B cell (primary cell): ENCODE measurements at places on chromosomes 12 and 14. TPM values are rescaled to one million over a fixed set of nuclear protein-coding genes. Genes with fewer than 3 reads are reported as not detected.

SLC35F4 gene
- total RNA-seq: not detected in 2 replicates

SPIC gene
- total RNA-seq: not detected in 2 replicates

OR6C75 gene
- not detected in 2 replicates for total RNA-seq

GRCh38 chr14:96658611-96659010 is 138.6 kb upstream of the VRK1 start:
- no peak for DNase-seq

GRCh38 chr12:59890896-59891579 is 295.2 kb downstream of the SLC16A7 start:
- DNase-seq: no peak

TMEM117 gene
- 10.4 and 10.7 TPM in 2 replicates for total RNA-seq

RD3L gene
- total RNA-seq: not detected in 2 replicates

SUSD6 gene
- 97.8 and 115 TPM in 2 replicates for total RNA-seq

ANG gene
- total RNA-seq: 1.7 and 2.3 TPM in 2 replicates

ARHGAP9 gene
- 154 and 161 TPM in 2 replicates for total RNA-seq

BEGAIN gene
- total RNA-seq: not detected in 2 replicates

- DNase-seq: no peak
Measured at GRCh38 chr14:68172627-68173026, 353.0 kb downstream of the RAD51B start.

DNA sequence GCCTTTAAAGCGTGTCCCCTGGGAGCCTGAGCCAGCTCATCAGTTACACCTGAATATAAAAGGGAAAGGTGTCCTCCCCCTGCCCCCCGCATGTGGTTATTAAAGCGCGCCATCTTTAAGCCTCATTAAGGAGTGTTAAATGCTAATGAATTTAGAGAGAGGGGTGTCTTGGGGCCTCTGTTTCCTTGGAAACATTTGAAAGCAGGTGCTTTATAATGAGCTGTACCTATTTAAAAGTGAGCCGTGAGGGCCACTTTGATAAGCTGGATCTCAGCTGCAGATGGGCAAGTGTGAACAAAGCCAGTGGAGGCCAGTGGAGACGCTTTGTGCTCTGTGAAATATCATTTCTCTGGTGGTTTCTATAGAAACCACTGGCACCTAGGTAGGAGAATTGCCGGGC is 84.0 kb downstream of the BEGAIN start:
- no peak for DNase-seq

DNA sequence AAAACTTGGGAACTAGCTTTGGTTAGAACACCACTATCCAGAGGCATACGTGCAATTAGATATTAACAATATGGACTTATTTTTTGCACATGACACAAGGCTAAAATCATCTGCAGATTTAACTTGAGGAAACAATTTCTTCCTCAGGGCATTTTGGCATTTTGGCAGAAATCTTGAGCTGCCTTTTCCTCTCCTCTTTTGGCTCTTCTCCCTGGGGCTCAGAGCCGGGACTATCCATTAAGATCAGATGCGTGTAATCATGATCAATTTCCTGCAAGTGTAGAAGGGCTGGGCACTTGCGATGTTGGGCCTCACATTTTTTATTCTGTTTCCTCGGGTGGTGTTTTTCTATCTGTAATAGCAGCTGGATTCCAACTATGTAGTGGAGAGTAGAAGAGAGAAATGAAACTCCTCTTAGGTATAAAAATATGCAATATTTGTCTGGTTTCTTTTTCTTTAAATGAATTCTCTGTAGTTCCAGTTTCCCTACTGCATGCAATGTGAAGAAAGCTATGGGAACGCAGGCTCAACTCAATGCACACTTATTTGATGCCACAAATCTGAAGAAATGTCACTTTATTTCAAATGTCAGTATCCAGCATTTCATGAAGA is 1010.8 kb downstream of the FLRT2 start:
- no peak for DNase-seq

OTOGL gene
- total RNA-seq: not detected in 2 replicates

TAS2R9 gene
- not detected in 2 replicates for total RNA-seq

PAX9 gene
- total RNA-seq: not detected in 2 replicates

DNA sequence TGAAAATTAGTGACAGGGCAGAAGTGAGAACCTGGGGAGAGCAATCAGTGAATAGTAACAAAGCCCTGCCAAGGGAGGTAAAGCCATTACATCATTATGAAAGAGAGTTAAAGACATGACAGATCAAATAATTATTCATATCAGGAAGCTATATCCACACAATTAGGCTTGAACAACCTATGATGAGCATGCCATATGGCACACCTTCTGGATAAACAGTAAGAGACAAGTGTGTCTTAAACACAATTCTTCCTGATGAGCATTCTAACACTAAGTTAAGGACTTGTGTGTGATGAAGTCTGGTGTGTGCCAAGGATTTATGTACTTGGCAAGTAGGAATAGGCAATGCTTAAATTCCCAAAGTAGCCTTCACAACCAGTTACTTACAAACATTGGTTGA is 76.1 kb downstream of the GALNT4 start:
- no peak for DNase-seq

GPRC5A gene
- total RNA-seq: not detected in 2 replicates

FAM186B gene
- 0.47 and 0.70 TPM in 2 replicates for total RNA-seq

- DNase-seq: peak; percentile 90
Measured at GRCh38 chr12:26156201-26156871, 31.5 kb upstream of the BHLHE41 start.

- DNase-seq: no peak
Measured at GRCh38 chr14:55684956-55685584, 105.1 kb downstream of the KTN1 start.

DNA sequence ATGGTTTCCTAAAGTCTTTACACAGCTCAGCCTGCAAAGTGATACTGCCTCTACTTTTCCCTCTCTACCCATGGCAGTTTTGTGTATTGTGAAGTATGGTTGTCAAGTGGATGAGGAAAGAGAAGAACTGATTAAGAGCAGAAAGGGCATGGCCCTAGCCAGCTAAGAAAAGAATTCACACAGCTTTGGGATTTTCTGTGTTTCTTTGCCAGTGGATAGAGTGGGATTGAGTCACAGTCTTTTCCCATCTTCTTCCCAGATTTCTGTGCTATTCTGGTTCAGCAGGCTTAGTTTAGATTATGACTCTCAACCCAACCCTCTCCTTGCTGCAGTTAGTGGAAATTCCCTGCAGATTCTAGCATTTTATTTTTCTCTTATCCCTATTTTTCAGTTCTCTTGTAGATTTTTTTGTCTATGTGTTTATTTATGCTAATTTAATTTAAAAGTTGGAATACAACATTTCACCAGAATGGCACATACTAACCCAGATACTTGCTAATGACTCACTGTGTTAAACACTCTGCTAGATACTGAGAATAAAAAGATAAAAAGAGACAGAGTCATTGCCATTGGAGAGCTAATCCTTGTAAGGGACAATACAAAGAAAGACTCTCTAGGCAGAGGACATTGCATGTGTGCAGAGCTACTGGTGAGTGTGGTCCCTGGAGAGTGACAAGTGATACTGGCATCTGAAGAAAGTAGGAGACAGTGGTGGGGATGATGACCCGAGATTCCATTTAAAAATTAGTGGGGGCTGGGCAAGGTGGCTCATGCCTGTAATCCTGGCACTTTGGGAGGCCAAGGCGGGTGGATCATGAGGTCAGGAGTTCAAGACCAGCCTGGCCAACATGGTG is 106.3 kb downstream of the ST8SIA1 start:
- DNase-seq: no peak

GRCh38 chr12:40312196-40312595 is 87.4 kb downstream of the LRRK2 start:
- no peak for DNase-seq

DNA sequence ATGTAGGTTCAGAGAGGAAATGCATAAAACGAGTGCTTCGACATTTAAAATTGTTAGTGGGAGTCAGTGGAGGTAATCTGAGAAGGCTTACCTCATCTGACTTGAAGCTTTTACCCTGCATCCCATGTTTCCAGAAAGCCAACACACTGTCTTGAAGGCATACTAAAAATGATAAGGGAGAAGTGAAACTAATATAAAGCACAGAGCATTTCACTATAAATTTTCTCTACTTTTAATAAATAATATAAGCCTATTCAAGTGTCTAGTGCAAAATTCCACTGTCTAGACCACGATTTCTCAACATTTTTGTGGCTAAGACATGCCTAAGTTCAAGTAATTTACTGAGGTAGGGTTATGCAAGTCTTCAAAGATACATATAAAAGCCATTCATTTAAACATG is 29.1 kb upstream of the CDKL1 start:
- DNase-seq: no peak

RNASE3 gene
- not detected in 2 replicates for total RNA-seq

DNA sequence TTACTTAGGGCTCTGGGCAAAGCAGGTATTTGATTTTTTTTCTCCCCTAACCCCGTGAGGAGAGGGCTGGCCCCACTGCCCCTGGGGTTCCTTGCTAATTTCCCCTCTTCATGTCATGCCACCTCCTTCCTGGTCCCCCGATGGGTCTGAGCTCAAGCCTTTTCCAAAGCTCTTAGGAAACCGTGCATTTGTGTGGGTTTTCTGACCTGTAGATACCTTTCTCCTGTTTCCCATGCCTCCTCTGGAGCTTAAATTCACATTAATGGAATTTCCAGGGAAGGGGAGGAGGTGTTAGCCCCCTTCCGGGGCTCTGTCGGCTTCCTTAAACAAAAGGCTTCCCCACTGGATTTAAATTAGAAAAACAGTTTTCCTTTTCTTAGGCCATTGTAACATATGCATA is 12.6 kb downstream of the SFSWAP start:
- no peak for DNase-seq

DNA sequence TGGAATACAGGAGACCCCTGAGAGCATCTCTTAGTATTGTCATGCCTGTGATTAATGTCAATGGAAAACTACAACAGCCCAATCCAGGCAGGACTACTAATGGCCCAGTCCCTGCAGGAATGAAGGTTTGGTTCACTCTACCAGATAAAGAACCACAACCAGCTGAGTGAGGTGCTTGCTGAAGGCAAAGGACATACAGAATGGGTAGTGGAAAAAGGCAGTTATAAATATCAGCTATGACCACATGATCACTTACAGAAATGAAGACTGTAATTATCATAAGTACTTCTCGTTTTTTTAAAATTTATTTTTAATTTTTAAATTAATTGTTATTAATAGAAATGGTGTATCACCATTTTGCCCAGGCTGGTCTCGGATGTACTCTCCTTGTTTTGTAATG is 17.2 kb upstream of the LPCAT3 start:
- DNase-seq: no peak

IKZF4 gene
- total RNA-seq: 7.6 and 8.9 TPM in 2 replicates

DNA sequence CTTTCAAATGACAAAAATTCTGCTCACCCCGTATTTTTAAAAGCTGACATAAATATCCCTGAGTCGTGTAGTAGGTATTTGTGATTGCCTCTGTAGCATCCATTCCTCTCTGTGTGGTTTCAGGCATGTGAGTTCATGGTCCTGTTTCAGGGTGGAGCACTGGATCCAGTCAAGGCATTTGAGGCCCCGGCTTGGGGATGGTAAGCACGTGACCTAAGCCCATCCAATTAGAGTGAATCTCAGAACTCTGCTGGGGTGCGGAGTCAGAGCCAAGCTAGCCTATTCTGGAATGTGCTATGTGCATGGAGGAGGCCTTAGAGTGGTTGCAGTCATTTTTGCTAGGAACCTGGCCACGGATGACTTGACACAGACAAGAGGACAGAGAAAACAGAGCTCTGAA is 4.3 kb upstream of the CSRP2 start:
- DNase-seq: no peak

LRP1-AS gene
- total RNA-seq: not detected in 2 replicates

SOX5 gene
- total RNA-seq: 17.2 and 24.8 TPM in 2 replicates

CLEC4A gene
- 1.6 and 3.2 TPM in 2 replicates for total RNA-seq

GLIPR1L1 gene
- total RNA-seq: not detected in 2 replicates

DNA sequence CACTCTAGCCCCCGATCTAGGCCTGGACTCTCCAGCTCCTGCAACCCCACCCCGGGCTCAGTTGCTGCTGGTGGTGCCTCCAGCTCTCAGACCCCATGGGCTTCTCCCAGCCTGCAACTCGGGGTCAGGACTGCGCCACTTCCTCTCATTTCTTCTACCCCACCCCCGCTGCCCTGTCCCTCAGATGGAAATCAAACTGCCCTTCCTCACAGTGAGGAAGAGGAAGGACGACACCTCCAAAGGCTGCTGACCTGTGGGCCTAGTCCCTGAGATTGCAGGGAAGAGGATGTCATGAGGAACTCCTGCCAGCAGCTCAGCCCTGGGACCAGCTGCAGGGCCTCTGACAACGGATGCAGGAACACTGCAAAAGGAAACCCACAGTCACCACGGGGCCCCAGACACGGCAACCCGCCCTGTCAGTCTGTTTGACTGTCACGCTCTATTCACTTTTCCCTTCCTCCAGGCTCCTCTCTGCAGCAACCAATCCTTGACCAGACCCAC is 29.3 kb upstream of the PNMA1 start:
- DNase-seq: peak; percentile 58

DLST gene
- total RNA-seq: 89.5 and 100 TPM in 2 replicates

GRCh38 chr14:94052662-94053061 is 26.5 kb downstream of the OTUB2 start:
- no peak for DNase-seq

CLEC4D gene
- not detected in 2 replicates for total RNA-seq

KRT3 gene
- not detected in 2 replicates for total RNA-seq

KRT6A gene
- total RNA-seq: not detected in 2 replicates

GPR68 gene
- 0.34 and 0.53 TPM in 2 replicates for total RNA-seq

TTC9 gene
- total RNA-seq: 14.0 and 16.3 TPM in 2 replicates

CCND2 gene
- 20.6 and 23.0 TPM in 2 replicates for total RNA-seq

DNA sequence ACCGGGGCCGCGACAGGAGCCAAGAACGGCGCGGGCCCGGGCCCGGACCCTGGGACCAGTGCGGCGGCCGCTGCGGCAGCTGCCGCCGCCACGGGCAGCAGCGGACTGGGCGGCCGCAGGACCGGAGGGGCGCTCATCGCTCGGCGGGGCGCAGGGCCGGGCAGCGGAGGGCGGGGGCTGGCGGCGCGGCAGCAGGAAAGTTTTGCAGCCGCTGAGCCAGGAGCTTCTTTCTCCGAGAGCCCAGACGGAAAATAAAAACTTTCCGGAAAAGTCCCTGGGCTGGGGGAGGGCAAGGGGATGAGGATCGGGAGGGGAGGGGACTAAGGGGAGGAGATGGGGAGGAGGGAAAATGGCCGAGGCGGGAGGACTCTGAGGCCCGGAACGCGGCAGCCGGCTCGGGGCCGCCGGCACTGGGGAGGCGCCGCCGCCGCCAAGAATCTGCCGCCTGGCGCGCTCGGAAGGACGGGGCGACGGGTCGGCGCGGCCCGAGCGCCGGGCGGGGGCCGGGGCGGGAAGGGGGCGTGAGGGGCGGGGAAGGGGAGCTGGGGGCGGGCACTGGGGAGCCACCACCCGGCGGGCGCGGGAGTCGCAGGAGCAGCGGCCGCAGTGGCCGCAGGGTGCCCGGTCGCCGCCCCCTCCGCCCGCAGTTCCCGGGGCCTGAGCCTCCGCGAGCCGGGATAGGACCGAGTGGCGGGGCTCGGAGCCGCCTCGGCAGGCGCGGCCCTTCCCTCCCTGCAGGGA is at the start of gene PRKD1:
Gene PRKD1 (minus strand): TSS at position 472 of the 741 bp plus-strand sequence.
- peak; percentile 30 for DNase-seq

- no peak for DNase-seq
Measured at GRCh38 chr14:74308695-74309094, 6.0 kb upstream of the ABCD4 start.

- no peak for DNase-seq
Measured at GRCh38 chr12:54337854-54338650, 13.1 kb downstream of the COPZ1 start.

GRCh38 chr12:95600567-95600966 is 49.3 kb upstream of the USP44 start:
- no peak for DNase-seq
